ENCODE measurements at places on chromosomes 6 and 20.
A peak's percentile ranks its signal among the peaks of the same experiment; 100 is the strongest.

GRCh38 chr20:1196634-1197033 lies 6.6 kb upstream of the C20orf202 start:
- DNase-seq, result no peak

DNA sequence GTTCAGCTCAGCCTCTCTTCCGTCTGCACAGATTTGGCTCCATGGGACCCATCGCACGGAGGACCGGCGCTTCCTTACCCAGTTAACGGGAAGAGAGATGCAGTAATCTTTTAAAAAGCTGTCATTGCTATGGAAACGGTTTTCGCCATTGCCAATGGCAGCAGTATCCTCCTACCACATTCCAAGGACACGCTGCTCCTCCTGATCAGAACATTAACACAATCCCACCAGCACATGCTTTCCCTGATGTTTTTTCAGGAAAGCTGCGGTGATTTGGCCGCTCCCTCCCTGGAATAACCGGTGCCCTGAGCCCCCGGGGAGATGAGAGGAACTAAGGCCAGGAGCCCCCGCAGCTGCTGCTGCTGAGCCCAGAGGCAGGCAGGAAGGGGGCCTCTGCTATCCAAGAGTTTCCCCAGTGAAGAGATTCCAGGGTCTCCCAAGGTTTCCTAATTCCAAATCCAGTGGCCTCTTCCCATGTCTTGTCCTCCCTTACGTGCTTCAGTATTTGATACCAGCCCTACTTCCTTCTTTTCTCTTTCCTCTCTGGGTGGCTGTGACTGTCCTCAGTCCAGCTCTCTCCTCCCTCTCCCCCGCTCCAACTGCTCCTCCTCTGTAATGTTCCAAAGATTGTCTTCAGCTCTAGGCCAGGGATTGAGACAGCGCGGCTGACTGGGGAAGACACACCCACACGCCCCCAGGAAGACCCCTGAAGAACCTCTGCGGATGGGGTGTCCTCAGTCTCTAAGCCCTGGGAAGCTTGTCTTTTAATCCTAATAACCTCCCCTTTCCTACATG lies 2.6 kb downstream of the BNIP5 start:
- DNase-seq, result no peak

- DNase-seq, result no peak
Observed at GRCh38 chr6:64227863-64228262, 592.3 kb downstream of the PHF3 start.

DNA sequence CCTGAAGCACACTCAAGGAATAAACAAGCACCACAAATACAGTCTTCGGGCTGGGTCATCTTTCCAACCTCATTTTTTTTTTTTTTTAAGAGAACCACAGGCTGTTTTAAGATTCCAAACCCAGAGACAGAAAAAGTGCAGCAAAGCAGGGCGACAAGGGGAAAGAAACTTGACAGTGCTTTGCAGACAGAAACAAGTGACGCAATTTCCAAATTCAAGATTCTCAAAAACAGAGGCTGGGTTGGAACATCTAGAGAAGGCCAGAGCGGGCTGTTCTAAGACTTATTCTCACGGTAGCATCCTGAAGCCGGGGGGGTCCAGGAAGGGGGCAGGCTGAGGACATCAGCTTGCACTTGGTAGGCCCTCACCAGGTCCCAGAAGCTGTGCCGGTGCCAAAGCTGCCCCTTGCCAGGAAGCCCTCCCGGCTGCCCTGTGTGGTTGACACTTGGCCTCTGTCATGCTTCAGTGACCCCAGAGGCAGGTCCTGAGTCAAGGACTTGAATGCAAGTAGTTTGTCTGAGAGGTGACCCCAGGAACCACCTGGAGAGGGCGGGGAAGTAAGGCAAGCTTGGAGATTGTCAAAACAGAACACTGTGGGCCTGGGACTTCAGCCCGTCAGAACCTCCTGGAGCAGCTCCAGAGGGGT lies 50.5 kb downstream of the BMP7 start:
- no peak for DNase-seq

DNA sequence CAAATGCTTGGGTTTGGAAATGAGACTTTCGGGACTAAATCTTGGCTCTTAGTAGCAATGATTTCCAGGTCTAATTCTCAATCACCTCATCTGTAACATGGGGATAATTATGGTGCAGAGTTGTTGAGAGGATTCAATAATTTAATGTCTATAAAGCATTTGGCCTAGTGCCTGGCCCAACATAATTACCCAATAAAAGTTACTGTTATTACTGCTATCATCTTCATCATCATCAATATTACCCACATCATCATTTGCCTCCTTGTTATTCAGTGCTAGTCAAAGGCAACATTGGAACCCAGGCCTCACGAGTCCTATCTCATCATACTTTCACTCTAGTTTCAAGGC lies 34.5 kb upstream of the RSPO3 start:
- DNase-seq, result no peak

- DNase-seq, result no peak
Observed at GRCh38 chr20:15072316-15072715, 734.9 kb upstream of the FLRT3 start.

GRCh38 chr6:132972971-132973370 lies 158.6 kb downstream of the RPS12 start:
- DNase-seq, result no peak

- DNase-seq, result no peak
Observed at GRCh38 chr20:15380770-15381169, 1043.4 kb upstream of the FLRT3 start.

DNA sequence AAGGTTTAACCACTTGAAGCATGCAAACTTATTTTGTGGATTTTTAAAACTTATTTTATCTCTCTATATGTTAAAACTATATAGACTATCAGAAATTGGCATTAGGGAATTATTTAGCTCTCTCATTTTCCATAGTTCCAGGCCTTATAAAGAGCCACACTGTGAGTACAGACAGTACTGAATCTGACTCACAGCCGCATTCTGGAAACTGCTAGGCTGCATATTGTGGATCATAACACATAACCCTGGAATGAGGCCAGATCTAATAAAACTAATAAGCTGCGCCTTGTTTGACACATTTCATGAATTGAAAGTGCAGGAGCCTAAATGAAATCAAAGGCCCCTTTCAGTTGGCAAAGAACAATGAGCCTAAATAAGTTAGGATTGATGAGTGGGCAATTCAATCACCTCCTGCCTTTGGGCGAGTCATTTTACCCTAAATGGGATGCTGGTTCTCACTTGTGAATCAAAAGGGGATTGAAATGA lies 308.4 kb downstream of the PACRG start:
- DNase-seq, result no peak

DNA sequence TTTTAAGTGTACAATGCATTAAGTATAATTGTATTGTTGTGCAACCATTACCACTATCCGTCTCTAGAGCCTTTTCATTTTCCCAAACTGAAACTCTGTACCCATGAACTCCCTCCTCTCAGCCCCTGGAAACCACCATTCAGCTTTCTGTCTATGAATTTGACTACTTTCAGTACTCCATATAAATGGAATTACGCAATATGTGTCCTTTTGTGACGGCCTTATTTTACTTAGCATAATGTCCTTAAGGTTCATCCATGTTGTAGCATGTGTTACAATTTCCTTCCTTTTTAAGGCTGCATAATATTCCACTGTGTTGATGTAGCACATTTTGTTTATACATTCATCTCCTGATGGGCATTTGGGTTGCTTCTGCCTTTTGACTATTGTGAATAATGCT lies 143.6 kb upstream of the KCNG1 start:
- DNase-seq, result no peak

- DNase-seq, result no peak
Observed at GRCh38 chr20:4341804-4342485, 326.6 kb upstream of the RNF24 start.

- no peak for DNase-seq
Observed at GRCh38 chr6:50608421-50608820, 104.9 kb upstream of the TFAP2D start.

DNA sequence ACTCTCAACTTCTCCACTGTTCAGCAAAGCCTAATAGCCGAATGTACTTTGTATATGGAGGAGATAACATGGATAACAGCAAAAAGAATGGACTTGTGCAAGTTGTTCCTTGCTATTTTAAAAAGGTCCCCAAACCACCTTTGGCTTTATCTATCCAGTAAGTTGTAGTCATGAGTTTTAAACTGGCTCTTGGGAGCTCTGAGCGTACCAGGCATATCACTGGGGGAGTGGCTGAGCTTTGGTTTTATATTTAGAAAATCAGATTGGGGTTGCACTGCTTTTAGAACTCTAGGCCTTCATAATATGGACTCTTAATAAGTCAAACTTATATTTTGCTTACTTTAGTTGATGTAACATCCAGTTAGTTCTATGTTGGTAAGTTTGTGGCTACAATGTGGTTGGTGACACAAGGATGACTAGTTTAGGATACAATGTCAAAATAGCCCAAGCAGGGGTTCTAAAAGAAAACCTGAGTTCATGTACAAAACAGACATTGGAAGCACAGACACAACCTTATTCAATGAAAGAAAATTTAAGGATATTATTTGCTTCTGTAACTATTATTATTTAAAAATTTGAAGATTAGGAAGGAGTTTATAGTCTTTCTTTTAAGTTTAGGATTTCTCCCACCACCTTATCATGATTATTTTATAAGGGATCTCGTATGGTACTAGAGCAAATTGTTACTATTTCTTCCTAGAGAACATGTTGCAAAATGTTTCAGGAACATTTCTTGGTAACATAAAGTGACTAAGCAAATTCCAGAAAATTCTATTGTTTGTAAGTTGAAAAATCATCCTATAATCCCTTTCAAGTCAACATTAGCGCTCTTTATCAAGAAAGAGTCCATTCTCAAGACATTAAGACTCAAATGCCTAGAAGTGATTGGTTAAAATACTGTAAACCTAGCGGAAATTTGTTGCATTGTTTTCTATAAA lies 165.8 kb upstream of the SUPT3H start:
- no peak for DNase-seq

- peak; percentile 83 for DNase-seq
Observed at GRCh38 chr6:13454286-13455221, 32.8 kb downstream of the GFOD1 start.

DNA sequence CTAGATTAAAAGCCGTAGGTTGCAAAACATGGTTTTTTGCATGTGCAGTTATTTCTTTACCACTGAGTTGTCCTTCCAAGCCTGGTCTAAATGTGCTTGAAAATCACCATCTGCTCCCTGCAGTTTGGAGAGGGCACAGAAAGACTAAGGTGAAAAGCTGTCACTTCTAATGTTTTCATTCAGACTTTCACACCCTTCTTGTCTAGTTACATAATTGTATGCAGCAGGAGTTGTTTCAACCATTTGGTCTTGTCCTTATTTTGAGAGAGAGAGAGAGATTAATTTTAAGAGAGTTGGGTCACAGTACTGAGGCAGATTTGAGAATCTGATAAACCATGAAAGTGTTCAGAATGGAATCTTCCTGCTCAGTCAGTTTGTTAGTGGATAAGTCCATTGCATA lies 82.5 kb downstream of the ARID1B start:
- DNase-seq, result no peak

GRCh38 chr20:22374066-22374465 lies 210.3 kb downstream of the FOXA2 start:
- DNase-seq, result no peak
